Fibroblast of the aortic adventitia (primary cell): ENCODE measurements at places on chromosomes 16 and 17.

- peak; percentile 97 for DNase-seq
Measured at GRCh38 chr17:41547921-41548843, 20.1 kb upstream of the KRT19 start.

GRCh38 chr17:79427621-79428539 is 183.0 kb downstream of the RBFOX3 start:
- no peak for DNase-seq

GRCh38 chr17:81428948-81429774 is 33.9 kb downstream of the BAHCC1 start:
- peak; percentile 72 for DNase-seq

- DNase-seq: peak; percentile 2
Measured at GRCh38 chr17:12665263-12666210, at the start of gene MYOCD. Gene MYOCD, plus strand, starts transcription at chr17:12665890. Its CDS starts 299 bp downstream, at chr17:12666189.

- peak; percentile 43 for DNase-seq
Measured at GRCh38 chr16:55576384-55576783, 9.9 kb downstream of the CAPNS2 start.

DNA sequence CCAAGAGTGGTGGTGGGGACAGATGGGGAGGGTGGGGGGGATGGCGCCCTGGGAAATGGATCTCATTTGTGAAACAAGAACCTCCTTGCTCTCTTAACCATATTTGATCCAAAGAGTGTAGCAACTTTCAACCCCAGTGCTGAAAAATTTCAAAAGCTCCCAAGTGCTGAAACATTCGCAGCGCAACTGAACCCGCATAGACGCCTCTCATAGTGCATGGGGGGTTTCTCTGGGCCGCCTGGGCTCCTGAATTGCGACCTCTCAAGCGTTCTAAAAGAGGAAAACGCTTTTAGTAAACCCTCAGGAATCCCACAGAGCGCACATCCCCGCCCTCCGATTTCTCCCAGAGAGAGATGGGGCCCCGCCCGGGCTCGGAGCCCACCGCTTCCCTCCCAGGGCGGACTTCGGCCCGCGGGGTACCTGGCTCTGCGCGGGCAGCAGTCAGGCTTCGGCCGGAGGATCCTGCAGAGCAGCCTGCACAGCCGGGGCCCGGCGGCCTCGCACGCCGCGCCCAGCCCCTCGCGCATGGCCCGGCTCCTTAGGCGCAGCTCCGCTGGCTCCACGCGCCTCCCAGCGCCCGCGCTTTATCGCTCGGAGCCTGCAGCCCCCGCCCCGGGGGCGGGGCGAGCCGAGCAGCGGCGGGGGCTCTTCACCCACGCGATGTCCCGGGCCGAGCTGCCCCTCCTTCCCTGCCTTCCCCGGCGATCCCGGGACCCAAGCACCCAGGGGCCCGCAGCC is 7.0 kb downstream of the NOS2 start:
- DNase-seq: no peak

DNA sequence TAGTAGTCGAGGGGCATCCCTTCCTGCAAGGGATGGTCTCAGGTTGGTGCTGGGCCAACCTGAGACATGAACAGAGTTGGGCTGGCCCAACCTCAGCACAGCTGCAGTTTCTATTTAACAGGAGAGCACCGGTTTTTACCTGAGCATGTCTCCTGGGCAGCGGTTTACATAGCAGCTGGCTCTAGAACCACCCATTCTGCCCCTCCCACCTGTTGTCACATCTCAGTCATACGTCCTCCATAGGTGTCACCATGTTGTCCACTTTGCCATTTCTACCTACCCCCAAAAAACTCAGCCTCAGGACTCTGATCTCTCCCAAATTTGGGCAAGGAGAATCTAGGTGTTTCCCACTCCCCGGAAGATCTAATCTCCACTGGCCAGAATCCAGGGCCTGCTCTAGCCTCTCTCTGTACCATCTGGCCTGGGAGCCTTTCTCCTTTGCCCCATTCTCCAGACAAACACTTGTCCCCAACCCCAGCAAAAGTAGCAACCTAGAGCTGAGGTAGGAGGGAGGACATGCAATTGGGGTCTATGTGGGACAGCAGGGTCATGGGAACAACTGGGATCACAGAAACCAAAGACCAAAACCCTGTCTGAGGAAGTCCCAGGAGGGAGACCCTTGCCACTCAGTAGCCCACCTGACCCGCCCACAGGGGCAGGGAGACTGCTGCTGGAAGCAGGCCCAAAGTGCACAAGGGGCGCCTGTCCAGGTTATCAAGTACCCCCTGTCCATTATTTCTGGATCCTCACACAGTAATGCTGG is 19.1 kb downstream of the ETV4 start:
- no peak for DNase-seq

DNA sequence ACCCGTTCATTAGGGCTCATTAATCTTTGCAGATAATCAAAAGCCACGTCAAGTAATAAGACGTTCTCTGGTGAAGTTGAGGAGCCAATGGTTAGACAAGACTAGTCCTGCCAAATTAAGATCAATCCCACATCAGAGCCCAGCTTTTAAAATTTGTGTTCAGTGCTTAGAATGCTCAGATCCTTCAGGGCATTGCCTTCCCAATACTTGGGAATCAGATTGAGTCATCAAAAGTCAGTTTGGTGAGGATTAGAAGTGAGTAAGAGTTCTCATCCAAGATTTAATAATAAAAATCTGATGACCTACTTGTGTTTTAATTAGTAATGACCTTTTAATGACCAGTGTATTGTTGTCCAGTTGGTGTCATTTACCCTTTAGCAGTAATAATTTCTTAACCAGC is 19.8 kb downstream of the MAP2K4 start:
- no peak for DNase-seq

- no peak for DNase-seq
Measured at GRCh38 chr17:38328620-38329019, 15.1 kb downstream of the GPR179 start.

- DNase-seq: peak; percentile 70
Measured at GRCh38 chr17:78960928-78961327, 18.8 kb downstream of the LGALS3BP start.

- no peak for DNase-seq
Measured at GRCh38 chr17:75932852-75933251, 8.0 kb downstream of the FBF1 start.

DNA sequence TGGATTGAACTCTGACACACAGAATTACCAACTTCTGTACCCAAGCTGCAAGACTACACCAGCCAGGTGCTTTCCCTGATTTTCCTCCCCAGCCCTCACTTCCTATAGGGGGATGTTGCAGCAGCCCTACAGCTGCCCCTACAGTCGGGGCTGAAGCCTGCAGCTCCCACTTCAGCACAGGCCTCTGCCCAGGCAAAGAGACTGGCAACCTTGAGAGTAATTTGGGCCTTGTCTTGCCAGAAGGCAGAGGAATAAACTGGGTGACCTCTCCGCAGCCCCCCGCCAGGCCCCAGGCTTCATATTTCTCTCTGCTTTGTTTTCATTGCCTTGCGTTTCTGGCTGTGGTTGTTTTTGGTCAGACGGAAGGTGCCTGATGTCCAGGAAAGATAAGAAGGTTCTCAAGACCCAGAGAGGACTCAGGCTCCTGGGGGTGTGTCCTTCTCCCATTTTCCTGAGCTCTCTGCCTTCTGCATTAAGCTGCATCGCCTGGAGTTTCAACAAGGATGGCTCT is 32.0 kb downstream of the SLC6A4 start:
- DNase-seq: no peak

DNA sequence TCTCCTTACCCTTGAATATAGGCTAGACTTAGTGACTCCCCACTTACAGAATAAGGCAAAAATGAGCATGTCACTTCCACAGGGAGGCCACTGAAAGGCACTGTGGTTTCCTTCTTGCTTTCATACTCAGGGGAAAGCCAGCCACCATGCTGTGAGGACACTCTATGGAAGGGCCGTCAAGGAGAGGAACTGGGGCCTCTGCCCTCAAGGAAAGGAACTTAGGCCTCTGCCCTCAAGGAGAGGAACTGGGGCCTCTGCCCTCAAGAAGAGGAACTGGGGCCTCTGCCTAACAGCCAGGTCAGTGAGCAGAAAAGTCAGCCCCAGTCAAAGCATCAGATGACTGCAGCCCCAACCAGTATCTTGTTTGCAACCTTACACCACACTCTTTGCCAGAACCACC is 30.1 kb downstream of the VPS35 start:
- no peak for DNase-seq

DNA sequence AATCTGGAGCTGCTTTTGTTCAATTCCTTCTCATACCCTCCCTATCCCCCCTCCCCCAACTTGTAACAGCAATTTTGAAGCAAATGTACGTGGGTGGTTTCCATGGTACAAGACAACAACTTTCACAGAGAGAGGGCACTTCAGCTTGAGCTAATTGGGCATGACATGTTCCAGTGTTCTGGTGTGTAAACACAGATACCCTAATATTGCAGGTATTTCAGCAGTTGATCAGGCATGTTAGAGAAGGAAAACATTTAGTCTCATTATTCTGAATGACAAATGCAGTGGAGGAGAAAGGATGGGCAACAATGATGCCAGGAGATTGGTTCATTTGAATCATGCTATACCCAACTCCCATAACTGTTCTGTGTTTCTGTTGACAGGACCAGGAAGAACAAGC is 137.5 kb downstream of the TRIM37 start:
- no peak for DNase-seq

DNA sequence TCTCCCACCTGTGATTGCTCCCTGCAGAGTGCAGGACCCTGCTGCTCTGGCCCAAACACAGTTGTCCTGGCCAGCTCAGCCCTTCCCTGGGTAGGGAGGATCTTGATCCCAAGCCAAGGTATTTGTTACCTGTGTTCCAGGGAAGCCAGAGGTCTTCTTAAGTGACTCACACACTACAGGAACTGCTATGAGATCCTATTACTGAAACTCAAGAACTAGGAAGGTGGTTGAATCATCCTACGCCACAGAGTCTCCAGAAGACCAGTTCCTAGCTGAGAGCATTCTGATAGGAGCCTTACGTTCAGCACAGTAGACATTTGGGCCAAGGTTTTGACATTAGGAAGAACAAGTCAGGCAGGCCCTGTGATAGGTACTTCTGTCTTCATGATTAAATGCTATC is 12.0 kb downstream of the CHST6 start:
- DNase-seq: no peak

- peak; percentile 18 for DNase-seq
Measured at GRCh38 chr17:37399265-37399803, 7.3 kb downstream of the ACACA start.

GRCh38 chr16:11530171-11530940 is 56.4 kb downstream of the LITAF start:
- peak; percentile 28 for DNase-seq

DNA sequence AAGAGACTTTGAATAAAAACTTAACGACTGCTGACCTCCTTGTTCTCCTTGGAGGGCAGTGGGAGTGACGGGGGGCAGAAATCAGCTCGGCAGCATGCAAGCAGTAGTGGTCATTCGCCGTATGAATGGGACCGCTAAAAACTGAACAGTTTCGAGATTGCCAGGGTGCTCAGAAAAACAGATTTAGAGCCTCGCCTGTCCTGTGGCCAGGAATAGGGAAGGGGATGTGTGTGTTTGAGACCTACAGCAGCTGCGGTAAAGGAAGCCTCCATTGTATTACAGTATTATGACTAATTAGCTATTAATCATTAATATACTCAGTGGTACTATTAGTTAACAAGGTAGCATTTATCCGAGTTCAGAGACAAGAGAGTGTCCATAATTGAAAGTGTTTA is 670 bp upstream of the ZNF652 start:
- DNase-seq: no peak

DNA sequence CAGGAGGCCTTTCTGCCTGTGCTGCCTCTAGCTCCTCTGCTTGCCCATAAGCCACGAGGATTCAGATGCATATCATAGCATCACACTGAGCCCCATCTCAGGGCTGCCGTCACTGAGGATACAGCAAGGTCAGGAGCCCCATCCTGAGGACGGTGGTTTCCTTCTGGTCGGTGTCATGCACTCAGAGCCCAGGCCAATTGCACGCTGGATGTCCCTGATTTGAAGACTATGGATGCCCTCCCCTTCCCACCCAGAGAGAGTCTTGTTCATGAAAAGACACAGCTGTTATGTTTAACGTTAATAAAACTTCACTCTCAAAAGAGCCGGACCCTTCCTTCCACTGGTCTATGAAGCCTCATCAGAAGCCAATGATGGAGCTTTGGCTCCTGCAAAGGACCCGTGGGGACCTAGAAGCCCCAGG is 19.9 kb downstream of the COTL1 start:
- DNase-seq: no peak

GRCh38 chr17:72402727-72403210 is 281.9 kb downstream of the SOX9 start:
- no peak for DNase-seq
